ENCODE measurements at places on chromosomes 6 and 20.

DNA sequence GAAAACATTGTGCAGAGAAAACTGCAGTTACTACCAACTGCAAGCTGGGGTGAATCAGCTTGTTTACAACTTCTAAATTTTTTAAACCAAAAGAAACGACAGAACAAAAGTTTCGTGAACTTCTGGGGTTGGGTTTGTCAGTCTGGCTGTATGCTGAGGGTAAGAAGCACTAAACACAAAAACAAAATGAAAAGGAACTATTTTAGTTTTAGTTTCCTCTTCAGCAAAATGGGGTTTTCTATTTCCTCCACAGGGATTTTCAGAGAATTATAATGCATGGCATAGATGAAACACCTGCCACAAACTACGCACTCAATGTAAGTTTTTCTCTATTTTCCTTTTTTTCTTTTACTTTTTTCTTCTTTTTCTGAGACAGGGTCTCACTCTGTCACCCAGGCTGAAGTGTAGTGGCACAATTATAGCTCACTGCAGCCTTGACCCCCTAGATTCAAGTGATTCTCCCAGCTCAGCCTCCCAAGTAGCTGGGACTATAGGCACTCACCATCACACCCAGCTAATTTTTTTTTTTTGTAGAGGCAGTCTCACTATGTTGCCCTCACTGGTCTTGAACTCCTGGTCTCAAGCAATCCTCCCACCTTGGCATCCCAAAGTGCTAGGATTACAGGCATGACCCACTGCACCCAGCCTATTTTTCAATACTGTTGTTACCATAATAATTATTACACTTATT lies 40.6 kb downstream of the CGA start:
- no peak for DNase-seq

GRCh38 chr6:24673625-24674024 lies 6.7 kb downstream of the ACOT13 start:
- no peak for DNase-seq

GRCh38 chr6:3919130-3919628 lies 70.0 kb downstream of the FAM50B start:
- no peak for DNase-seq

- DNase-seq, result no peak
Measured at GRCh38 chr6:135637701-135638100, 140.2 kb upstream of the AHI1 start.

GRCh38 chr6:20572940-20573339 lies 38.7 kb downstream of the CDKAL1 start:
- no peak for DNase-seq

DNA sequence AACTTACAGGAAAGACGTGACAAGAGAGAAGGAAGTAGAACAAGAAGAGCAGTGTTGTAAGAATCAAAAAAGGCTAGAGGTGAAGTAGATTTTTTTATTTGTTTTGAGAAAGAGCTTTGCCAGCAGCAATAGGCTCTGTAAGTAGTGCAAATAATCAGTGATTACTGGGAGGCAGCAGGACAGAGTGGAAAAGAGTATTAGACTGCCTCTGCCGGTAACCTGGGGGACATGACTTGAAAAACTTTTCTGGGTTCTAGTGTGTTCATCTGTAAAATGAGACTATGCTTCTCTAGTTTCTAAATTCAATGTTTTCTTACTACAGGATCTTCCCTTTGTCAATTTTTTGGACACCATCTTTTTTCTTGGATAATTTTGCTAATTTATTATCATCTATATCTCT lies 5.8 kb upstream of the IRAK1BP1 start:
- DNase-seq, result no peak

DNA sequence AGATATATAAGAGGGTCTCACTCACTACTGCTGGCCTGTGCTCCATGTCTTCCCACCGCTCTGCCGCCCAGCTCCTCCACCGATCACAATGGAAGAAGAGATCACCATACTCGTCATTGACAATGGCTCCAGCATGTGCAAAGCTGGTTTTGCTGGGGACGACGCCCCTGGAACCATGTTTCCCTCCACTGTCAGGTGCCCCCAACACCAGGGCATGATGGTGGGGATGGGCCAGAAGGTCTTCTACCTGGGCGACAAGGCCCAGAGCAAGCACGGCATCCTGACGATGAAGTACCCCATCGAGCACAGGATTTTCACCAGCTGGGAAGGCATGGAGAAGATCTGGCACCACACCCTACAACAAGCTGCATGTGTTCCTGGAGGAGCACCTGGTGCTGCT lies 24.3 kb downstream of the TMEM74B start:
- no peak for DNase-seq

- no peak for DNase-seq
Measured at GRCh38 chr6:82143041-82143481, 104.5 kb downstream of the IBTK start.

- no peak for DNase-seq
Measured at GRCh38 chr6:146664871-146665360, 66.1 kb downstream of the ADGB start.

DNA sequence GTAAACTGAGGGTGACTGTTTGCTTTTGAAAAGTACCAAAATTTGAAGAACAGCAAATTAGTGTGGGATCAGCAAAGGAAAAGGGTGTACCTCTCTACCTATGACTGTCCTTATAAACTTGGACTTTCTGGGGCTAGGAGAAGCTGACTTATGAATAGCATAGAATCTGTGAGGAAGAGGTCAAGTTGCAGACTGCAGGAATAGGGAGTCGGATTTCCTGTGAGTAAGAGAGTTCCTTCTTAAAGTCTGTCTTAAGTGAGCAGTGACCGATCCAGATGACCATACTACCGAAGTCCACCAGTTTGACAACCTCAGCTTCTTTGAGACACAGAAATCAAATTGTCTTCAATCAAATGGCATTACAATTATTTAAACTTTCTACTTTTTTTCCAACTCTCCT lies 708.7 kb downstream of the UTRN start:
- no peak for DNase-seq

- no peak for DNase-seq
Measured at GRCh38 chr6:35085359-35086281, 55.5 kb downstream of the TCP11 start.

GRCh38 chr6:168368936-168369335 lies 49.4 kb upstream of the DACT2 start:
- no peak for DNase-seq

- no peak for DNase-seq
Measured at GRCh38 chr20:52131048-52131643, 60.4 kb downstream of the ZFP64 start.

GRCh38 chr20:18287915-18288748 lies at the start of gene ZNF133:
ZNF133 (plus strand) TSS chr20:18288527; CDS start chr20:18305687, 17,160 bp downstream.
- DNase-seq, result peak; percentile 98

DNA sequence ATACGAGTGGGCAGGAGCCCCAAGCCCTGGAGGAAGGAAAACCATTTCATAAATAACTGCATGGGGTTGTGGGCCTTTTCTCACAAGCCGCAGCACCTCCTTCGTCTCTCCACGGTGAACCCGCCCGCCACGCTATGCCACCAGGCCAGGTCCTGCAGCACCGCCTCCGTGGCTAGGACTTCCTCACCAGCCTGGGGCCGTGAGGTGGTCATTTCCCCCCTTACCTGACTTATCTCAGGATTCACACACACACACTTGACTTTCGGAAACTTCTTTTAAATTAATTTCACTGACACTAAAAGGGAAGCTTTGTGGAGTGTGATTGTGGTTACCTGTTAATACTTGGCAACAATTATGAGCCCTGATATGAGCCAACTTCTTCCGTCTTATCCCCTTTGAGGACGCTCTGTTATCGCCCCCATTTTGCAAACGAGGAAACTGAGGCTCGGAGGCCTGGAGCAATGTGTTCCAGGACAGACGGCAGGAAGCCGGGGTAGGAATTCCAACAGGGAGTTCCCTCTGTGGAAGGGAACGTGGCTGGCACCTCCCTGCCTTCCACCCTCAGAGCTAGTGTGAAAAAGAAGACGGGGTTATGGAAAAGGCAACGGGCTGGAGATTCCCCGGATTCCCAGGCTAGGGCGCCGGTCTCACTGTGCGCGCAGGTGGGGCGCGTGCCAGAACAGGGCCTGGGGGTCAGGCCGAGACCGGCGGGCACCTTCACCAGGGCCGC lies 817 bp upstream of the SLCO4A1 start:
- DNase-seq, result no peak

GRCh38 chr6:28336284-28337120 lies 554 bp upstream of the ZSCAN31 start:
- DNase-seq, result no peak

DNA sequence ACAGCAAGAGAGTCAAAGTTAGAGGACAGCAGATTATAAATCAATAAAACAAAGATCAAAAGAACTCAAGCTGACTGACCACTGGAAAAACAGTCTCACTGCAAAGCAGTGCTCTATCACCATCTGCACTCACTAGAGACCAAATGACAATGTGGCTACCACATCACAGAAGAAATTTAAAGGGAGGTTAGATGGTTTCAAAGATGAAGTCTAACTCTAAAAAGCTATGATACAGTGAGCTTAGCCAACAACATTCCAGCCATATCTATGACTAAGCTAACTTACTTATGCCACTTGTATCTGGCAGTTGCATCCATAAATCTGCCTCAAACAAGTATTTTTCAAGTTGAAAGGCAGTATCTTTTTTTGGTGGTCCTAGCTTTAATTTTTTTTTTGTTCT lies 68.6 kb downstream of the ARHGAP18 start:
- no peak for DNase-seq

DNA sequence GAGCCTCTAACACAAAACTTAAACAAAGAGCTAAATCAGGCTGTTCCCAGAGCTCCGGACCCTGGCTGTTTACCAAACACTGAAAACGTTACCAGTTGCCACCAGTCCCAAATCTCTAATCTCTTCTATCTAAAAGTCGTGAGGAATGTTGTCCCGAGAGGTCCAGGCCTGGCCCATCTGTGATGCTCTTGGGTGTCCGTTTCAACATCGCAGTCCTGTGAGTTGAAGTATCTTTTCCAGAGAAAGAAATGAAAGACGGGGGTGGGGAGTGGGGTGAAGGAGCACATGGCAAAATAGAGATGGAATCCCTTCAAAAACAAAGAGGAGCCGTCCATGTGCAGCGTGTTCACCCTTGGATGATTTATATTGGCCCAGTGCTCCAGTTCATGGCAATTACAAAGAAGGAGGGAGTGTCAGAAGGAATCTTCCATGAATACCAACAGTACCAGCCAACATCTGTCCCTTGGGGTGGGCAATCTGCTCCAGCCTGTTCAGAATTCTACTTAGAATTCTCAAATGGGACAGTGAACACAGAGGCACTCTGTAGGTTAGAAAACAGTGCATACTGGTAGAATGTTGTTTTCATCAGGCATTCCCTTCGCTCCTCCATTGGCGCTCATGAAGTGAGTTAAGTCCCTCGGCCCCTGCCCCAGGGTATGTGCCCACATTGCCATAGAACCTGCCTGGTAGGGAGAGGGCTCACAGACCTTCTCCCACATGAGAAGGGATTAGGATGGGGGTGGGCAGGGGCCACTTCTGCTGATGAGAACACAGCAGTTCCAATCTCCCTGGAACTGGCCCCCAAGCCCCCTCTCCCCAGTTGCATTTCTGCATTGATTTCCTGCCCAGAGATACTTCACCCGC lies 112.1 kb downstream of the LY86 start:
- DNase-seq, result no peak

- peak; percentile 63 for DNase-seq
Measured at GRCh38 chr6:4210629-4211419, 75.4 kb upstream of the ECI2 start.

DNA sequence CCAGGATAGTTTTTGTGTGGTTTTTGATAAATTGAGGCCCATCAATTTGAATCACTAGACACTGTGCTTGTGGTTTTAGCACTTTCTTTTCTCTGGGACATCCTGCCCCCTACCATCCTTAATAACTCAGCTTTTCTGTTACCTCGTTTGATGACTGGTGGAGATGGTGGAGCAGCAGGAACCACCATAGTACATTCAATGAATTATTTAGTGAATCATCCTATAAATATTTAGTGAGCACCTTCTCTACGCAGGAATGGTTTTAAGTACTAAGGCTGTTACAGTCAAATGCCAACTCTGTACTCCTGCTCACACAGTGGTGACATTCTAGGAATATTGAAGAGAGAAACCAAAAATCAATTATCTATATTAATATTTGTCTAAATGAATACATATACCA lies 585.2 kb downstream of the HAO1 start:
- DNase-seq, result no peak

Data from ecto neural progenitor cell (in vitro differentiated cells).